HTR-8/SVneo (cell line): ENCODE measurements at places on chromosomes 3 and 15.

- peak; percentile 68 for DNase-seq
Observed at GRCh38 chr15:63915873-63916771, 82.4 kb upstream of the HERC1 start.

DNA sequence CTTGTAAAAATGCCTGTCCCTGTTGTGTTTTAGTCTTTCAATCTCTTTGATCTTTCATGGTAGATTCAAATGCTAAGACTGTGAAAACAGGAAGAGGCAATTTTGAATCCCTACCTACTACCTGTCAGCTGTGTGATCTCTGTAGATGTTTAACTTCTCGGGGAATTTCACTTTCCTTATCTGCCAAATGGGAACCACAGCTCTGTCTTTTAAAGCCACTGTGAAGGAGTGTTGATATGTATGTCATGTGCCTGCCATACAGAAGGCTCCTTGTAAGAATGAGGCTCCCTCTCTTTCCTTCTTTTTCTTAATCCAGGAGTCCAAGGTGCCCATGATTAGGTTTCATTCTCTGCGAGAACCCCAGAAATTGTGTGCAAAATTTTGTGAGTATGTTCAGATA lies 139.6 kb upstream of the ADAMTS9 start:
- no peak for DNase-seq

DNA sequence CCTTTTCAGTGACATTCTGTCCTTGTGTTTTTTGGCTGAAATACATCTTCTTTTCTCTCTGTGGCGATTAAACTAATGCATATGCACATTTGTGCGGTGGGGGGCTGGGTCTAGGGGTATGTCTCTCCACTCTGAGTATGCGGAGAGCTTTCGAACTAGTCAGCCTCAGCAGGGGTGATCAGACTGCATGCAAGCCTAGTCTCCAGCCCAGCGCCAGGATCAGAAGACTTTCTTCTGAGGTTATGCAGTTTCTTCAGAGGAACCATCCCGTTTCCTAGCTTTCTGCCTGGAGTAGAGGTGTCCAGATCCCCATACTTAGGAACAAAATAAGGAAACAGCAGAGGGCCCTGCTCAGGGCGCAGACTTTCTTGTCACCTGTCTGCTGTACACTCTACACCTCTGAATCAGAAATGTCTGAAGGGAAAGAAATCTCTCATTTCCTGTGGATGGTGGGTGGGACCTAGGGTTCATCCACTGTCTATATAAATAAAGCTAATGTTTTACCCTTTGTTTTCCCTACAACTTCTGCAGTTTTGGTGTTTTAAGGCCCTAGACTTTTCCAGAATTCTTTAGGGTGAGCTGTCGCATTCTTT lies 230.4 kb downstream of the ABHD5 start:
- DNase-seq, result no peak

DNA sequence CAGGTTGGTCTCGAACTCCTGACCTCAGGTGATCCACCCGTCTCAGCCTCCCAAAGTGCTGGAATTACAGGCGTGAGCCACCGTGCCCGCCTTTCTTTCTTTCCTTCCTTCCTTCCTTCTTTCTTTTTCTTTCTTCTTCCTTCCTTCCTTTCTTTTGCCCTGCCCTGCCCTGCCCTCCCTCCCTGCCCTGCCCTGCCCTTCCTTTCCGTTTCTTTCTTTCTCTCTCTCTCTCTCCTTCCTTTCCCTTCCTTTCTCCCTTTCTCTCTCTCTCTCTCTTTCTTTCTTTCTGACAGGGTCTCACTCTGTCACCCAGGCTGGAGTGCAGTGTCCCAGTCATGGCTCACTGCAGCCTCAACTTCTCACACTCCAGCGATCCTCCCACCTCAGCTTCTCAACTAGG lies 74.6 kb downstream of the UMPS start:
- no peak for DNase-seq

DNA sequence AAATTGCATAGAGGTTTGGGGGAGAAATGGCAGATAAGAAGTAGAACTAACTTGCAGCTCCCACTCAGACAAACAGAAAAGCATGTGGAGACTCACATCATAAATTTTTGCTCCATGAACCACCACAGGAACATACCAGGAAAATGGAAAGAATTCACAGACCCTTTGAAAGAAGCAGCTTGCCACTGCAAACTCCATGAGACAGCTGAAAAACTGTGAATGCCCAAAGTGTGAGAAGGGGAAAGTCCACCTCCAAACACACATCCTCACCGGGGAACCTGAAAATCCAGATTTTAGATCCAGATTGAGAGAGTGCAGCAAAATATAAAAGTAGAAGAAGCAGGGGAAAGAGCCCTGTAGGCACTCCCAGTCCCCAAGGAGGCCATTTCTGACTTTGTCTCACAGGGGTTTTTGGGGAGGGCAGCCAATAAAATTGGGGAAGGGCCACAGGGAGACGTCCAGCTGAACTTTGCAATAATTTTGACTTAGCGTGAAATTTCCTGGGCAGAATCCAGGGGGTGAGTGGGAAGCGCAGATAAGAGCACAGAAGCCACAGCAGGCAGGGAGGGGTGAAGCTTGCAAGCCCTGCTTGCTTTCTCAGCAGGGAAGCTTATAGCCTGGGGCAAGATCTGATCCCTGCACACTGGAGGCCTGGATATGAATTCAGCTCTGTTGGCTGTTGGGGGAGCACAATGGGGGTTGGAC lies 183.4 kb upstream of the UBE2E2 start:
- no peak for DNase-seq

GRCh38 chr3:129235344-129235917 lies 14.0 kb upstream of the COPG1 start:
- DNase-seq, result no peak

DNA sequence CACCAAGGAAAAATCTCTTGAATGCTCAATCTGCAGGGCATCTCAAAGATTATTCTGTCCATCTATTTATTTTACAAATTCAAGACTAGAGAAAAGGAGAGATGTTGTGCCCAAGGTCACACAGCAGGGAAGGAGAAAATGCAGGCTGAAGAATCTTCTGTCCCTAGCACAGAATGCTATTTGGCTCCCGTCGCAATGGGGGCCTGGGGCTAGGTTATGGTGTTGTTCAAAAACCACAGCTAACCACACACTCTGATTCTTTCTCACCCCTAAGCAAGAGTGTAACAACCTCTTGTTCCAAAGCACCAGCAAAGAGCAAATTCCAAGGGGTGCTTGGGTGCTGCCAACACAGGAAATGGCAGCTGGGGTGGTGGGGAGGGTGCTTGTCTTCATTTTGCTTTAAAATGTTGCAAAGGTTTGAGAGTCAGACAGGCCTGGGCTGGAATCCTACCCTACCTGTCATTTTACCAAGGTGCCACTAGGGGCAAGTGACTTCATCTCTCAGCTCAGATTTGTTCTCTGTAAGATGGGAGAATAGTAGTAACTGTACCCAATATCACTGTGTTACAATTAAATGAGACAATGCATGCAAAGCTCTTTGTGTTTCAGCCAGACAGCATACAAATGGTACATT lies 112.5 kb downstream of the ADAMTS9 start:
- DNase-seq, result peak; percentile 3

GRCh38 chr3:143118630-143119008 lies 952 bp upstream of the CHST2 start:
- no peak for DNase-seq

- peak; percentile 17 for DNase-seq
Observed at GRCh38 chr3:135992072-135992471, 26.5 kb downstream of the PPP2R3A start.

GRCh38 chr3:197202694-197203093 lies 95.7 kb downstream of the DLG1 start:
- no peak for DNase-seq

DNA sequence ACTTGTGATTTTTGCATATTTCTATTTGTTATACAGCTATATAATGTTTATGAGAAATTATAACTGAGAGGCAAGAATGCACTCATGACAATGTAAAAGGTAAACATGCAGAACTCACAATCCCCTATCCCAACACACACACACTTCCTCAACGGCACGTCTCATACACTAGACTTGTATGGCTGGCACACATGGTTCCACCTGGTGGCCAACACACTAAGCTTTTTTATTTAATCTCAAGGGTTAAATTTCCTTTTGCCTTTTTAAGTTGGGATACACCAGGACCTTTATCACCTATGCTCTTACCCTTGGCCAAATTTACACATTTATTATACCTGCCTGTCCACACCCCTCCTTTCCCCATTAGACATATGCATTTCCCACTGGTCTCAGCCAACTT lies 88.6 kb upstream of the PSMD6 start:
- no peak for DNase-seq

DNA sequence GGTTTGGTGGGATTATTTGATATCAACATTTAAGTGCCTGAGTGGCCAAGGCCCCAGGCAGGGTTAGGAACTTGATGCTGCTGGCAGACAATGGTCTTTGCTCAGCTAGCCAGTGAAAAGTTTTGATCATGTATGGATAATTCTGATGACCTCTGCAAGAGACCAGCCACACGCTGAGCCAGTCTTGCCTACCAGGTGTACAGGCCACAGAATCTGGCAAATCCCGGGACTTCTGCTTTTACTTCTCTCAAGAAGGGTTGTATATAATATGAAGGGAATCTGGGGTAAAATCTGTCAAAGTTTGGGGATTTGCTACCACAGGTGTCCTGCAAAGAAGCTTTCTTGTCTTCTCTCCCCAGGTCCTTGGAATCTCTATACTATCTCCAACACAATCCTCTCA lies 331.4 kb upstream of the GOLIM4 start:
- DNase-seq, result no peak

DNA sequence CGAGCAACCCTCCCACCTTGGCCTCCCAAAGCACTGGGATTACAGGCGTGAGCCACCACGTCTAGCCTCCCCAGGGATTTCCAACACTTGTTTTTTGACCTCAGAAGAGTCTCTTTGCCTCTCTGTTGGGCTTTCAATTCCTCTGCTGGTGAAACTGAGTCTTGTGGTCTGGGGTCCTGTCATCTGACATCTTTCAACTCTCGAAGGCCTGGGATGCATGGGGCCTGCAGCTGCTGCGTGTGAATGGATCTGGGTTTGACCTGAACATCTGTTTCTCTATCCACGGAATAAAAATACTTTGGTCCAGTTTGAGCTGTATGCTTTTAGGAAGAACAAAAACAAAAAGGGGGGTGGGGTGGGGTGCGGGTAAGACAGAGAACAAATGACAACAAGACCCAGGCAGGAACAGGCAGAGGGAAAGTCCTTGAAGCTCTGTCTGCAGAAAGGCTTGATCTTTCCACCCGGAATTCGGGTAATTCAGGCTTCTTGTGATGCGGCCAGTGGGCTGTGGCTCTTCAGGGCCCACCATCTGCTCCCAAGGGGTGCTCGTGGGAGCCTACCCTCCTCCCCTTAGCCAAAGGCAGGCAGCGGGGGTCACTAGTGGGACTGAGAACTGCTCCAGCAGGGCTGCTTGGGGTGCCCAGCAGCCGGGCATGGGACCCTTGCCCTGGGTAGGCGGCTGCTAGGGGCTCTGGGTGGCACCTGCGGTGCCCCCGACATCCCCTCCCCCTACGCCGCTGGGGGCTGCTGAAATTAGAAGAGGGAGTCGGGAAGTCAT lies 71.5 kb downstream of the SLC12A8 start:
- no peak for DNase-seq

DNA sequence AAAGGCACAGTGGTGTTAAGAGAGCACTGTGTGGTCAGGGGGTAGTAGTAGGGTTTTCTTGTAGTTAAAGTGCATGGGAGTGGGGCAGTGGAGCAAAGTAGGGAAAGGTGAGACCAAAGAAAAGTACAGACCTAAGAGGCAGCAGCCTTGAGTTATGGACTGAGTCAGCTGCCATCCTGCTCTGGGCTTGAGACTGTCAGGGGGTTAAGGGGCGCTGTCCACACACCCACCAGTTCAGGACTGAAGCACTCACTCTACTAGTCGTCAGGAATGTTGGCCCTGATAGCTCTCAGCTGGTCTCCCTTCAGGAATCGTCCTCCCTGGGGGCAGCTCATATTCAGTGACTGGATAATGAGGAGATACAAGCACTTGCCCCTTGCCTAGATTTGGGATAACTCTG lies 7.9 kb downstream of the CCR4 start:
- no peak for DNase-seq

- DNase-seq, result no peak
Observed at GRCh38 chr3:37687966-37688365, 173.7 kb upstream of the CTDSPL start.
